ENCODE measurements at places on chromosomes 4 and X.

DNA sequence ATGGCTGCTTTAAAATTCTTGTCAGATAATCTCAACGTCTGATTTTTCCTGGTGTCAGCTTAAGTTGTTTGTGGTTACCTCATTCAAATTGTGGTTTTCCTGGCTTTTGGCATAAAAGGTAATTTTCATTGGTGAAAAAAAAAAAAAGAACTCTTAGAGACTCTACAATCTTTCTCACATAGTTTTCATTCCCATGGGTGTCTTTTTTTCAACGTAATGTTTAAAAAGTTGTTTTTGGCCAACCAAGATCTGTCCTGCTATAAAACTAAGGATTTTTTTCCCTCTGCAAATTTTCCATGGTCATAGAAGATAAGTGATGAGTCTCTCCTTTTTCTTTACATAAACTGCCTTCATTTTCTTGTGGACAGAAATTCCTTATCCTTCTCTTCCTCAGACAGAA is 28.9 kb upstream of the RPS6KA6 start:
- no peak for DNase-seq

DNA sequence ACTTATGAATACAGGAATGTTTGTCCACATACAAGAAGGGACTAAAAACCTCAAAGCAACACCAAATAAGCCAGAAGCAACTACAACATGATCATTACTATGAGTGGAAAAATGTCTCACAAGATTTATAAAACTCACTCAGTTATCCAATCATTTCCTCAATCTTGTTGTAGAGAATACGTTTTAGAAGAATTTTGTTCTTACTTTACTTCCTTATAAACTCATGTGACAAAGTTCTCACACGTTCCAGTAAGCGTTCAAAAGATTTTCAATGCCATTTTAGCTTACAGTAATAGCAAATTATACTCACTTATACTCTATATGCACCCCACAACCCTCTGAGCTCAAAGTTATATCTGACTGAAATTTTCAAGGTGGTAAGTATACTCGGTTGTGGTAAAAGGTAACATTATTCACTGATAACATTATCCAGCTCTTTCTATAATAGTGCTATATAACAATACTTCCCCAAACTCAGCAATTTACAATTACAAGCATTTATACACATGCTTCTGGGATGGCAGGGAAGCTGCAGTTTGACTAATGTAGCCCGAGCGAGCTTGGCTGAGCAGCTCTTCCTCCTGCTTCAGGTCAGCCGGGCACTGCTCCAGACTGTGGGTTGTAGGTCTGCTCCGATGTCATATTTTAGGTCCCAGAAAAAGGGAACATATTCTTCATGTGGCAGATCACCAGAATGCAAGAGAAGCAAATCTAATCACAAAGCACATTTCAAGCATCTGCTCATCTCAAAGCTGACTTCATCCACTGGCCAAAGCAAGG is 226.3 kb downstream of the RCHY1 start:
- no peak for DNase-seq

DNA sequence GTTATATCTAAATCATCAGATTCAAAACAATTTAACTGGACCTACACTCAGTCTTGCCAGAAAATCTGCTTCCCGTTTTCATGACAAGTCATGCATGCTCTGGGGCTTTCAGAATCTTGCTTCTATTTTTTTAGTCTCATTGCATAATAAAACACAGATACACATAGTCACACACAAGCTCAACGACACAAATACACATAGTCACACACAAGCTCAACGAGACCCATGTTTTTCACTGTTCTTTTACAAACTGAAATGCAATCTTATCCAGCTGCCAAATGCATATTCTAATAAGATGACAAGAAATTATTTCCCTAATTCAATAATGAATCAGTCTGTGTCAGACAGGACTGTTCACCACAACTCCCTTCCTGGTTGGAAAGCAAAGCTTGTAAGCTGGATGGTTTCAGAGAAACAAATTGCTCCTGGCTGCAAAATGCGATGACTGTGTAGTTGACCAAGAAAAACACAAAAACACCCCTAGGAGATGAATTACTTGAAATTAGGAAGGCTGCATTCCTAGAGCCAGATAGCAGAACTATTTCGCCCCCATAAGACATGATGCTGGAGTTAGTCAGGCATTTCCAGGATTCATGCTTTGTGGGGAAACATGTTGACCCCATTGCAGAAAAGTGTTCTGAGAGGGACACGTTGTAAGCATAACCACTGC is 208.7 kb downstream of the CHIC2 start:
- no peak for DNase-seq

- no peak for DNase-seq
Observed at GRCh38 chrX:29890646-29891200, 324.6 kb upstream of the MAGEB2 start.

- no peak for DNase-seq
Observed at GRCh38 chrX:74578137-74578536, 36.3 kb downstream of the RLIM start.

DNA sequence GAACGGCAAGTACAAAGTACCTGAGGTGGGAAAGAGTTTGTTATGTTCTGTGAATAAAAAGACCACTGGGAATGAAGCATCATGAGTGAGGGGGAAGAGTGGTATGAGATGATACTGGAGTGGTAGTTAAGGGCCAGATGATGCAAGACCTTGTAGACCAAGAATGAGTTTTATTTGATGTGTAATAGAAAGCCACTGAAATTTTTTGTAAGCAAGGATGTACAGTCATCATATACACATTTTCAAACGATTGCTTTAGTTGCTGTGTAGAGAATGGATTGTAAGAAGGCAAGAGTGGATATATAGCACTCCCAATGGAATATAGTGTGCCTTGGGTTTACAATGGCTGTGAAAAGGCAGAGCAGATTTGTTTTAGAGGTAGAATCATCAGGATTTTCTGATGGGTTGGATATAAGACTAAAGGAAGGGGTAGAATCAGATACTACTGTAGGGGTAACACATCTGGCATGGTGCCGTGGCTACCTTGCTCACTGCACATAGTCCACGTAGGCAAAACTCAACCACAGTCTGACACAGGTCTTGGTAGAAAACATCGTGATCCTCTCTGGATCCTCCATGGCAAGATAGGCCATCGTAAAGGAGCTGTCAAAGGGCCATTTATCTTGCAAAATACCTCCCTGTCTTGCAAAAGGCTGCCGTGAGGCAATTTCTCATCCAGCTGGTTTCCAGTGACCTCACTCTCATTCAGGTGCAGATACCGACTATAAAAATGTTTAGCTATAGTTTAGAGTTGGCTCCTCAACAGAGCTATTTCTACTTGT is 14.9 kb downstream of the TIFA start:
- no peak for DNase-seq

Data from NCI-H345 (cell line).